Fibroblast of lung (primary cell): ENCODE measurements at places on chromosomes 5 and 9. TPM values are rescaled to one million over a fixed set of nuclear protein-coding genes. Genes with fewer than 3 reads are reported as not detected.

DNA sequence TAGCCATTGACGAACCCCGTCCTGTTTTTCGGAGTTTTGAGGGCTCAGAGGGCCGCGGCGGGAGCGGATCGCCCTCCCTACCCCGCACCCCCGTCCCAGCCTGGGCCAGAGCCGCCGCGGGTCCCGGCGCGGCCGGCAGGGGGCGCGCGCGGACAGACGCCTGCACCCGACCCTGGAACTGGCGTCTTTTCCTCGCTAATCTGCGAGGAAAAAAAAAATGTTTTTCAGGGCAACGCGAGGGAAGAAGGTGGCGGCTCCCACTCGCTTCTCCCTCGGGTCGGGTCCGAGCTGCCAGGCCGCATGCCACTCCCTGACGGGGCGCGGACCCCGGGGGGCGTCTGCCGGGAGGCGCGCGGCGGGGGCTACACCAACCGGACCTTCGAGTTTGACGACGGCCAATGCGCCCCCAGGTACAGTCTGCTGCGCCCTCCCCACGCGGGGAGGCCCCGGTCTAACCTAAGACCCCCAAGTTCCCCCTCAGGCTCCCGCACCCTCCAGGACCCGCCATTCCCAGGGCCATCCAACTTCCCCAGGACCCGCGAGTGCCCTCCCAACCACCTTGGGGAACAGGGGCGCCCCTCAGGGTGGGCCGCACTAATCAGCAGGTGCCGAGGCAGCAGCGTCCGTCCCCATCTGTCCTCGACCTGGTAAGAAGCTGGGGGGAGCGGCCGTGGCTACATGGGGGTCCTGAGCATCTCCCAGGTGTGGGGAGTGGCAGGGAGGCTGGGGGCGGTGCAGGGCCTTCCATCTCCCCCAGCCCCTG lies at the start of gene KCNT1:
Gene KCNT1 (plus strand): TSS at position 227 of the 763 bp plus-strand sequence. CDS start 74 bp downstream, at position 301.
- no peak within 1 kb of the TSS for H3K4me3 ChIP-seq
- no peaks in the 10 kb centered on the region for H3K36me3 ChIP-seq
- H3K27me3 ChIP-seq, result no peaks in the 10 kb centered on the region
- H3K4me1 ChIP-seq, result no peaks in the 10 kb centered on the region
- H3K27ac ChIP-seq, result no peak within 1 kb of the TSS

GRCh38 chr5:102628441-102629175 lies 126.5 kb upstream of the PAM start:
- peak; percentile 21 for DNase-seq
- no peaks in the 10 kb centered on the region for H3K36me3 ChIP-seq
- H3K27ac ChIP-seq, result no peak overlapping the region
- H3K4me3 ChIP-seq, result no peak overlapping the region
- H3K4me1 ChIP-seq, result peaks cover 11% of the 10 kb centered on the region

DNA sequence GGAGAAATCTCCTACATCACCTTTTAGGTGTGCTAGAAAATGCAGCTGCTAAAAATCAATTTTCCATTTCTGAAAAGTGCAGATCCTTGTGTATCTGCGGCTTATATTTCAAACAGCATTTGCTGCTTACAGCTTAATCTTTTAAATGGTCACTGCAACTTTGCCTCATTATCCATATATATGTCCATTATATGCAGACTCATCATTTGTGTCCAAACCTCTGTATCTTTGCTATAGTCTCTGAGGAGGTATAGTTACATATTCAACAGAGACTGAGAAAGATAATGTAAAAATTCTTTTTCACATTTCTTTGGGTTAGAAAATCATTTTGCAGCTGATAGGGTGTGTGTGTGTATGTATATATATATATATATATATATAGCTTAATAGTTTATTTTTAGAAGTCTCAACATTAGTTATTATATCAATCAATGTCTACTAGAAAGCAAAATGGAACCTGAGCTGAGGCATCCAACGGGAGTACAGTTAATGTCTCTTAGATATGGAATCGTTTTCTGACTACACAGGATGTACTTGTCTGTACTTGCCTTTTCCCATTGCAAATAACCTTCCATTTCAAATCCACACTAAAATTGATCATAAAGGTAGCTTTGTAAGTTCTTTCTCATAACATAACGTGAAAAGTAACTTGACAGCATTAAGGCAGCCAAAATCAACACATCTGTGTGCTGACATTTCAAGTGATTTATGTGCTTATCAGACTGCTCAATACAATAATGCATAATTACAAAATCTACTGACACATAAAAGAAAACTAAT lies 267.0 kb upstream of the HAPLN1 start:
- no peak overlapping the region for H3K4me3 ChIP-seq
- H3K27me3 ChIP-seq, result no peaks in the 10 kb centered on the region
- H3K36me3 ChIP-seq, result no peaks in the 10 kb centered on the region
- H3K4me1 ChIP-seq, result no peaks in the 10 kb centered on the region
- DNase-seq, result peak; percentile 3

DNA sequence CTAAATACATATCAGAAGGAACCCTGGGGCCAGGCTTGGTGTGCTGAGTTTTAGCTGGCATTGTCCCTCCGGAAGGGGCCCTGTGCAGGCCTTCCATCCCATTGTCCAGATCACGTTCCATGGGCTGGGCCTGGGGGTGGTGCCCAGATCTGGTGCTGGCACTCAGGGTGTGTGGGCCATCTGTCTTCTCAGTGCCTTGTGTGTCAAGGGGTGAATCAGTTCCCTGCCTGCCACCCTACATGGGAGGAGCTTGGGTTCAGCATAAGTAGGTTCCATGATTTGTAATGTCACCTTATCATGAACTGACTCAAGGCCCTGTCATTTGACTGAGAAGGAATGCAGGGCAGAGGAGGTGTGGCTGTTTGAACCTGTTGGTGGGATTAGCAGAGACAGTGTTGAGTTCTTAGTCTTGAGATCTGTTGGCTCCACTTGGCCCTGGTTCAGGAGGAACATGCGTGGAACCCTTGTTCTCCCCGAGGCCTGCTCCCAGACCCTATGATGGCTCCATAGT lies 176.8 kb downstream of the MACROH2A1 start:
- no peaks in the 10 kb centered on the region for H3K36me3 ChIP-seq
- H3K4me3 ChIP-seq, result no peak overlapping the region
- no peak for DNase-seq

GRCh38 chr5:3009605-3010004 lies 258.1 kb upstream of the IRX2 start:
- H3K4me1 ChIP-seq, result no peaks in the 10 kb centered on the region
- H3K4me3 ChIP-seq, result no peak overlapping the region
- H3K27me3 ChIP-seq, result no peaks in the 10 kb centered on the region

- H3K27ac ChIP-seq, result no peak overlapping the region
- no peak overlapping the region for H3K4me3 ChIP-seq
- peaks cover 7% of the 10 kb centered on the region for H3K36me3 ChIP-seq
Measured at GRCh38 chr5:138937392-138938387, 62.6 kb upstream of the LRRTM2 start.

DNA sequence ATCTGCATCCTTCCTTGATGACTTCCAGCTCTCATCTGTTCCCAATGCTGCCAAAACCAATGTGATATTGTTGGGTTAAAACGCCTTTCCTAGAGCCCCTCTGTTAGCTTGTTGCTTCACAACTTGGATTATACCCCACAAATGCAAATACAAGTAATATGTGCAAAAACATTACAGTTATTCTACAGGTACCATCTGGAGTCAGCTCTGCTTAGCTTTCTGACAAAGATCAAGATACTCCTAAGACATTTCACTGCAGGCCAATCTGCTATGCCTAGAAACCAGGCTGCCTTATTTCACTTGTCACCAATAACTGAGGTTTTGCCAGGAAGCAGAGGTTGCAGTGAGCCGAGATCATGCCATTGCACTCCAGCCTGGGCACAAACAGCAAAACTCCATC lies 36.9 kb upstream of the ACO1 start:
- no peaks in the 10 kb centered on the region for H3K27me3 ChIP-seq
- H3K4me1 ChIP-seq, result no peaks in the 10 kb centered on the region
- H3K36me3 ChIP-seq, result no peaks in the 10 kb centered on the region
- DNase-seq, result no peak
- H3K4me3 ChIP-seq, result no peak overlapping the region

Gene SMIM33
- not detected in 2 replicates for total RNA-seq

Gene FOXD4L3
- under 0.01 TPM in 1 of 2 replicates, not detected in the other for total RNA-seq

Gene CDH6
- 9.8 and 10.4 TPM in 2 replicates for total RNA-seq
